ENCODE measurements at places on chromosomes 12 and 14.

DNA sequence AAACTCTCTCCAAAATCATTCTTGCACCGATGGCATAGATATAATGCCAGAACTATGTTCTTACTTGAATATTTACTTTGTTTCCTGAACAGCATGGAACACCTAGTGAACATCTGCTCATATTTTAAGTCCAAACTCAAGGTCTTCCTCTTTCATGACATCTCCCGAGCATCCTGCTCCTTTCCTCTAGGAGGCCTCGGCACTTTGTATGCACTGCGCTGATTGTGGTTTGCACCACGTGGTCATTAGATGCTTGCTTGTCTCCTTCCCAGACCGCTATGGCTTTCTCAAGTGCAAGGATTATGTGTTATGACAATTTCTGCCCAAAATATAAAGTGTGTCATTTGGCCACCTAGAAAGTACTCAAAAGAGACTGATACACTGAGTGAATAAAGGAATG lies 912.0 kb downstream of the GALC start:
- DNase-seq: no peak

DNA sequence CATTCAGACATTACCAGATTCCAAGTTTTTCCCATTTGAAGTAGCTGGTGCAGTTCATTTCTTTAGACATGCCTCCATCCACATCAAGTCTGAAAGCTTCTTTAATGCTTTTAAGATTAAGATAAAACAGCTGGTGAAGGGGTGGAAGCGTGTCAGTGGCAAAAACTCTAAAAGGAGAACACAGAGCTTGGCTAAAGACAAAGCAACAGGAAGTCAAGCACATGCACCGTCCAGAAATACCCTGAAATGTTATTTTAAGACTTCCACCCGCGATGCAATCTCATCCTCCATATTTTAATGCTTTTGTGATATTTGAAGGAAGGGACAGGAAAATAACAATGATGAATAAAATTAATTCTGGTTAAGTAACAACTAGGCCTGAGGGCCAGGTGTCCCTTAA lies 31.8 kb downstream of the PPM1H start:
- DNase-seq: no peak

GRCh38 chr14:23009483-23009938 lies 432 bp downstream of the C14orf93 start:
- no peak for DNase-seq

DNA sequence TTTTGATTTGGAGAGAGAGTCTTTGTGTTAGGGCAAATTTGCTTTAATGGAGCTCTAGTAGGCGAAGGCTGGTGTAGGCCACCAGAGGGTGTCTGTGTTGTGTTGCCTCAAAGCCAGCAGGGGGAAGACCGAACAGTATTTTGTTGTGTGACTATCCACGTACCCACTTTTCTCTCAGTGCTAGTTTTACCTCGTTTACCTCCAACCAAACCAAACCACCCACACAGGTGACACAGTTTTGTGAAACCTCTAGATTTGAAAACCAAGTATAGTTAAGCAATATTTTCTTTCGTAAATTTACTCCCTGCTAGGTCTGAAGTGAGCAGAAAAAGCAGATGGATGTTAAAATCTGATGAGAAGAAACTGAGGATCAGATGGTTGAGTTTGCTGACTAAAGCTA lies 36.3 kb upstream of the NPFF start:
- DNase-seq: peak; percentile 58

- DNase-seq: peak; percentile 33
These were observed 429.1 kb downstream of the DAD1 start for GRCh38 chr14:22159957-22160356.

- no peak for DNase-seq
These were observed 26.7 kb downstream of the CSRP2 start for GRCh38 chr12:76852106-76852505.
